Skeletal muscle cell (primary cell): ENCODE measurements at places on chromosomes 6 and 20.

DNA sequence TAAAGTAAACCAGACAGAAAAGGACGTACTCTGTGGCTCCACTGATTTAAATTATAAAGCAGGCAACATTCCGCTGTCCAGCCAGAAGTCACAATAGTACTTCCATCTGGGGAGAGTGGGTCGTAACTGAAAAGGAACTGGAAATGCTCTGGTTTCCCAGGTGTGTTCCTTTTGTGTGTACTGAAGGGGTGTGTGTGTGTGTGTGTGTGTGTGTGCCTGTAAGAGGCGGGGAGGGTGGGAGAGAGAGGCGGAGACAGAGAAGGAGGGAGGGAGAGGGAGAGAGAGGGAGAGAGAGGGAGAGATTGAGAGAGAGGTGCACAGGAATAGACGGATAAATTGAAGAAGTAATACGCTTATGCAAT is 178.4 kb upstream of the ZNF184 start:
- no peak for DNase-seq

- no peak for DNase-seq
Measured at GRCh38 chr6:95690328-95690727, 113.0 kb downstream of the MANEA start.

DNA sequence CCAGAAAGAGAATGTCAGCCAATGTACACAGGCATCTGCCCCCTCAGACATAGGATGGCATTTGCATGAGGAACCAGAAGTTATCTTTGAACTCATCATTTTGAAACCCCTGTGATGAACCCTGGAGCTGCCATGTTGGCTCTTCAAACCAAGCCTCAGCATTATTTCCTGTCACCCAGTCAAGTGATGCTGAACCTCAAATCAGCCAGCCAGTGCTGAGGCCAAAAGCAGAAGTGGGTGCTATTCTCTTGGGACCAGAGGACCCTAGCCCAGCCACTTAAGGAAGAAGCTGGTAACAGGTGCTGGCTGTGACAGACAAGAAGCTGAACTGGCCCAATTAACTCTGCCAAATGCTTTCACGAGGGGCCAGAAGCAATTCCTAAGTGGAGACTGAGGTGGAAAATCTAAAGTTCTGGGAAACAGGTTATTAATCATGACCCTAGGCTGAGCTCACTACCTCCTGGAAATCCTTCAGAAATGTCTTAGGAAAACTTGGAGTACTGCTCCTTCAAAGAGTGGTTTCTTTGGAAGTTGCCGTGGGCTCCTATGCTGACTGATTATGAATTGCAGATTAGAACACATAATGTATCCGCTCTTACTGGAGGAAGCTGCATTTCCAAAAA is 4.0 kb downstream of the PKIG start:
- DNase-seq: no peak

DNA sequence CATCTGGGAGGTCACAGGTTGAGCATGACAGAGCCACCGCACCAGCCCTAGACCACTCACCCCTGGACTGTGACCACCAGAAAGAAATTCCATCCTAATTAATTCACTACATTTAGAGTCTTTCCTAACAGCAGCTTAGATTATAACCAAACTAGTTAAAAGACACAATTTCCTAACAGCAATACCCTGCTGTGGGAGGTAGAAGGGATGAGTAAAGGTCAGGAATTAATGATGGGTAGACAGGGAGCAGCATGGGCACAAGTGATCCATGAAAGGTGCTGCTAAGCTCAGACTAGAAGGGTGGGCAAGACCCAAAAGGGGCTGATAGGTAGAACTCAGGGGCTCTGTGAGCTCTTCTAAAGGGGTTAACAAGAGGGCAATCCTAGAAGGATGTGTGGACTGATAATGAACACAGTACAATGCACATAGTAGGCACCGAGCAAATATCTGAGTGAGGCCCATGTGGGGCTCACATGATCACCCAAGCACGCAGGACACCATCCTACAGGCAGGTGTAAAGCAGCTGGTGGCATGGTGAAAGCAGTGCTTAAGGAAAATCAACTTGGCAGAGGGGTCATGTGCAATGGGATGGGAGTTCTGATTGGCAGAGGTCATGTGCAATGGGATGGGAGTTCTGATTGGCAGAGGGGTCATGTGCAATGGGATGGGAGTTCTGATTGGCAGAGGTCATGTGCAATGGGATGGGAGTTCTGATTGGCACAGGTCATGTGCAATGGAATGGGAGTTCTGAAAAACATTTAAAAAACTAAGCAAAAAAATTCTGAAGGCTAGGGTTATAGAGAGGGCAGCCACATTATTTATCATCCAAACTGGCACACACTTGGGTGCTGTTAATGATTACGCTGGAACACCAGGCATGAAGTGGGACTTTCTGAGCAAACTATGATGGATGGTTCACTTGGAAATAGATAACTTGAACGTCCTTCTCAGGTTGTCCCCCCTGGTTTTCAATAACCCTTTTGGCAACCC is 188.2 kb upstream of the FOXQ1 start:
- no peak for DNase-seq

- no peak for DNase-seq
Measured at GRCh38 chr20:44273231-44274215, 26.4 kb downstream of the GDAP1L1 start.
